Fibroblast of skin of left quadriceps (primary cell): ENCODE measurements at places on chromosomes 2 and 18.

- DNase-seq, result no peak
Observed at GRCh38 chr18:78363556-78364387, 615.8 kb upstream of the SALL3 start.

DNA sequence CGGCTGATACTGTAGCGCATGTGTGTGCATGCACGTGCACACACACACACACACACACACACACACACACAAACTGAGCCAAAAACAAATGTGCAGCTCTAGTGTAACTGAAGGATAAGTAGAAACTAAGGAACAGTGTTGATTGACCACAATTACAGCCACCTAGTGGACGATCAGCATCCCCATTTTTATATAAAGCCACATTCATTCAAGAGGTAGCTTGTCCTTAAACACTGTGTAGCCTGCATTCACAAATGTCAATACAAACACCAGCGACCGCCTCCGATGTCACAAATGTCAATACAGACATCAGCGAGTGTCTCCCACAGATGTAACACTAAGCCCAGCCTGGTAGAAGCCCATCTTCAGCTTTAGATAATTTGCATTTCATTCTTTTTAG, 167.4 kb downstream of the PTGR3 start:
- DNase-seq, result no peak

DNA sequence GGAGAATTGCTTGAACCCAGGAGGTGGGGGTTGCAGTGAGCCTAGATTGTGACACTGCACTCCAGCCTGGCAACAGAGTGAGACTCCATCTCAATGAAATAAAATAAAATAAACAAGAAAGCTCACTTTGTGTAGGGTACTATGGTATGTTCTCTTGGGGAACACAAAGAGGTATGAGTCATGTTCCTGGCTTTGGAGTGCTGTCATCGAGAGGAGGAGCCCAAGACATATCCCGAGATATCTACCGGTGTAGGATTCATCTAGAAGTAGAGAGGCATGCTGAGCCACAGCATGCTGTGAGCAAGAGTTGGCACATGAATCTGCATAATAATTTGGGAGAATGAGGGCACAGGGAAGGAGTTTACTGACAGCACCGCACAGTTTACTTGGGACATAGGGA, 244.9 kb upstream of the EPHA4 start:
- DNase-seq, result no peak

DNA sequence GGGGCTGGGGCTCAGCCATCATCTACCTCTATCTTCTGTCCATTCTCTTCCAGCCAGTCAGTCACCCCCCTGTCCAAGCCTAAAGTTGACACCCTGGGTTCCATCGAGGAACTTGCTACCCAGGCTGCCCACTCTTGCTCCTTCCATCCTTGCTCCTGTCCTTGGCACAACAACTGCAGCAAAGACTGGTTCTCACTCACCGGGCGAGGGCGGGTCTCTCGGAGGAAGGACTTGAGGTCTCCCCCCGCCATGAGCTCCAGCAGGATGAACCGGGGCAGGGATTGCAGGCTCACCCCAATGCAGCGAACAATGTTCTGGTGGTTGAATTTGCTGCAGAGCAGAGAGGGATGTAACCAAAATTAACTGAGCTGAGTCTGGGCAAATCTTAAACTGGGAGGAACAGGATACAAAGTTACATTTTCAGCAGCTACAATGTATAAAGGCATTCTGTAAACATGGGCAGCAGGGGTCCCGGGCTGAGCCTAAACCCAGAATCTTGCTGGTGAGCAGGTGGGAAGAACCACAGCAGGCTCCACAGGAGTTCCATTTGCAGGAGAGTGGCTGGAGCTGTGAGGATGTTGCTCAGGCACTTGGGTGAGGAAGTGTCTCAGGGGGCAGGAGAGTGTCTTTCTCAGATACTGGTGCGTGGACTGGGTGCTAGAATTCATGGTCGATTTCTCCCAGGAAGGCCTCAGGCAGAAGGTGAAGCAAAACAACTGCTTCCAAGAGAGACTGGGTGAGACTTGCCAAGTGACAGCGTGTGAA, 105.5 kb downstream of the CLIP4 start:
- no peak for DNase-seq
